ENCODE measurements at places on chromosomes 5 and 9.

DNA sequence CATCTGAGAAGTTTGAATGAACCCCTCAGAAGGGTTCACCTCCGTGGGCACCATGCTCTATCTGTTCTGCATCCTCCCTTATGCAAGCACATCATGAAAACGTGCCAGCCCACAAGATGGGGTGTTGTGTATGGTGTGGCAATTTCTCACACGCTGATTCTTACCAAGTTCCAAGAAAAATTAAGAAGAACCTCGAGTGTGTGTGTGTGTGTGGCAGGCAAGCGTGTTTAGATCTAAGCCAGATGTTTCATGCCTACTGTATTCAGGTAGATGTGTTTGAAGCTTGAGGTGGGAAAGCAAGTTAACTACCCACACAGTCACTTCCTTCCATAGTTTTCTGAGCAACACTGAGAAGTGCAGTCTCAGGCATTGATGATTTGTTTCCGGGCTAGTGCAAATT lies 77.7 kb upstream of the GNA14 start:
- no peak for DNase-seq

DNA sequence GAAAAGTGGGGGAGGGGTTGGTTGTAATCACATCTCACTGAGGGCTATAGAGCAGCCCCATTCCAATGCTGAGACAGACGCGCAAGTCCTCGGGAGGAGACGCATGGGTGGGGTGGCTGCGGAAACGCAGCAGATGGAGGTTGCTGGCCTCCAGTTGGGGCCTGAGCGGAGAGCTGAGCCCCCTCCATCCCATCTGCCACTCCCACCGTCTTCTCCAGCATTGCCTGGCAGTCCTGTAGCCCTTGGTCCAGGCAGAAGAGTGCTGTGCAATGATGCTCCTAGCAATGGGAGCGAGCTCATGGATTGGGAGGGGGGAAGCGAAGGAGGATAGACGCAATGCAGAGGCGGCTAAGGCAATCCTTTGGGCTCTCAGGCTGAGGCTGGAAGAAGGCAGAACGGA lies 79.4 kb upstream of the GLRA1 start:
- no peak for DNase-seq

DNA sequence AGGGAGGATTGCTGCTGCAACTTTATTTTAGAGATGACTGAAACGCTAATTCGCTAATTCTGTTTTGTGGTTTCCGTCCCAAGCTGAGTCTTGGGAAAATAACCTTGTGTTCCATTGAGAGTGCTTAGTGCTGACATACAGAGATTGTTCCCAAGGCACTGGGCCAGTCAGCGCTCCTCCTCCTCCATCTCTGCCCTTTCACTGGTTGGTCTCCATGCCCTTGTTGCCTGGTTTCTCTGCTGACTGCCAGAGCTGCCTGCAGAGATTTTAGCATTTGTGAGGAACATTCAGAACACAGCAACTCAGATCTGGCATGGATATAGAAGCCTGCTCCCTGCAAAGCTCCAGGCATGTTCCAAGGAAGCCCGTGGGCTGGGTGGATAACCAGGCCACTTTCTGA lies 126.0 kb upstream of the IRX2 start:
- DNase-seq = peak; percentile 10

- no peak for DNase-seq
These were observed 750 bp downstream of the DNM1 start for GRCh38 chr9:128203707-128204551.

GRCh38 chr9:4592295-4592694 lies 69.8 kb upstream of the PLPP6 start:
- no peak for DNase-seq

- no peak for DNase-seq
These were observed 16.7 kb upstream of the ZNF462 start for GRCh38 chr9:106846307-106846706.

DNA sequence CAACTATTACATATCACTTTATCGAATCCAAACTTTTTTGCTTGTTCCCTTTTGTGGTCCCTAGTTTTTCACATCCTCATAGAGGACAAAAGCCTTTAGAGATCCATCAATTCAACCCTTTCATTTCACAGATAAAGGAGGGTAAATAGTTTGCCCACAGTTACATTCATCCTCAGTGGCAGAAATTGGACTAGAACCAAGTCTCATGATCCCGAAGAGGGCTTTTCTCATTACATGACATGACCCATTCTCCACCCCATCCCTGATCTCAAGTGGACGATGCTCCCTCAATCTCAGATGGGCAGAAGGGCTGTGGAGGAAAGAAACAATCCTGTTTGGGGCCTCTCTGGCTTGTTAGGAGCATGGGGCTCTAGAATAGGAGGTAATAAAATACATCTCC lies 23.1 kb downstream of the TICAM2 start:
- DNase-seq = no peak

DNA sequence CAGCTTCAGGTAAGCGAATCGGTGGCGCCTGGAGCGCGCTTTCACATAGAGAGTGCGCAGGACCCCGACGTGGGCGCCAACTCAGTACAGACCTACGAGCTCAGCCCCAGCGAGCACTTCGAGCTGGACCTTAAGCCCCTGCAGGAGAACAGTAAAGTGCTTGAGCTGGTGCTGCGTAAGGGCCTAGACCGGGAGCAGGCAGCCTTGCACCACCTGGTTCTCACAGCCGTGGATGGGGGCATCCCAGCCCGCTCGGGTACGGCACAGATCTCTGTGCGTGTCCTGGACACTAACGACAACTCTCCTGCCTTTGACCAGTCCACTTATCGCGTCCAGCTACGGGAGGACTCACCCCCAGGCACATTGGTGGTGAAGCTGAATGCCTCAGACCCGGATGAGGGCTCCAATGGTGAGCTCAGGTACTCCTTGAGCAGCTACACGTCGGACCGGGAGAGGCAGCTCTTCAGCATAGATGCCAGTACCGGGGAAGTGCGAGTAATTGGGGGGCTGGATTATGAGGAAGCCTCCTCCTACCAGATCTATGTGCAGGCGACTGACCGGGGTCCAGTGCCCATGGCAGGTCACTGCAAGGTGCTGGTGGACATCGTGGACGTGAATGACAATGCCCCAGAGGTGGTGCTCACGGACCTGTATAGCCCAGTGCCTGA lies 1.1 kb downstream of the PCDHAC2 start:
- no peak for DNase-seq

DNA sequence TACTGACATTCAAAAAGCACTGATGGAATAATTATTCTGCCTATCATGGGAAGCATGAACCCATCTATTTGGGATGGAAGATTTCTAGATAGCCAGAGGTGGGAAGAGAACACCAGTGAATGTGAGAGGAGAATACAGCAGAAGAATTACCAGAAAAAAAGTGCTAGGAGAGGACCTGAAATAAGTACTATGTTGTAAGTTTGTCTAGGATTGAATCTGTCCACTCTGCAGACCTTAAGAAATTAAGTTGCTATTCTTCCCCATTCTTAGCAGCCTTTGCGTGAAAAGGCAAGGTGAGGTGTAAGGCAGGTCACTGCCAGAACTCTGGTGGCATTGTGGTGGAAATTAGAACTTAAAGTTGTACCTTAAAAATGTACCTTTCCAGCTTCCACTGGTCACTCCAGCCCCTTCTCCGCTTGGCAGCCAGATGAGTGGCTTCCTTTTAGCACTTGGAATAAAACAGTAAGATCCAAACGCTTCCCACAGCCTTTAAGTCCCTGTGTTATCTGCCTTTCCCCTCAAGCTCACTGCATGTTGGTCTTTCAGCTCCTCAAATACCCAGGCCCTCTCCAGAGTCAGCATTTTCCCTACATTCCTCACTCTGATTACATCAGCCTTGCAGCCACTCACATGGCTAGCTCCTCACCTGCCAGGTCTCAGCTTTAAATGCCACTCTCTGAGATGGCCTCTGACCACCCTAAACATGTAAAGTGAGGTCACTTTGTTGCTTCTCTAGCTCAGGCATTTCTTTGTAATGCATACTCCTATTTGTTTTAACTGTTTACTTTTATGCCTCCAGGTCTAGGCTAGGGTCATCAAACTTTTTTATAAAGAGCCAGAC lies 253.0 kb downstream of the EPB41L4A start:
- no peak for DNase-seq

GRCh38 chr5:76674330-76675066 lies 41.4 kb upstream of the F2R start:
- no peak for DNase-seq

DNA sequence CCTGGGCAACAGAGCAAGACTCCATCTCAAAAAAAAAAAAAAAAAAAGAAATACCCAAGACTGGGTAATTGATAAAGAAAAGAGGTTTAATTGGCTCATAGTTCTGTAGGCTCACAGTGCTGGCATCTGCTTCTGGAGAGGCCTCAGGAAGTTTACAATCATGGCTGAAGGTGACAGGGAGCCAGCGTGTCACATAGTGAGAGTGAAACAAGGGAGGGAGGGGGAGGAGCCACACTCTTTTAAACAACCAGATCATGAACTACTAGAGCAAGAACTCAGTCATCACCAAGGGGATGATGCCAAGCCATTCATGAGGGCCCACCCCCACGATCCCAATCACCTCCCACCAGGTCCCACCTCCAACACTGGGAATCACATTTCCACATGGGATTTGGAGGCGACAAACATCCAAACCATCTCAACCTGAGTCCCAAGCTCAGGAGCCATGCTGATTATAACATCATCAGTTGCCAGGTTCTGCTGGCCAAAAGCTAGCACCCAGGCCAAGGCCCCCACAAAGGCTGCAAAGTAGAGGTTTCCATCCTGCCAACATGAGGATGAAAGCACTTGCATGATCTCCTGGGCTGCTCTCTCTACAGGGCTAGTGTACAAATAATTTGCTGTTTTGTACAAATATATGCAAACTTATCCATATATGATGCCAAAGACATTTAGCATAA lies 15.3 kb downstream of the DENND1A start:
- DNase-seq = no peak
